Parietal lobe (tissue), 2 donors: ENCODE measurements at places on chromosomes 4 and X. TPM values are rescaled to one million over a fixed set of nuclear protein-coding genes. Genes with fewer than 3 reads are reported as not detected.

RBMXL3 gene
- not detected for total RNA-seq

VAMP7 gene
- 22.8 TPM for total RNA-seq

DOK7 gene
- 0.63 TPM for total RNA-seq

RTL9 gene
- total RNA-seq = 0.63 TPM

TMPRSS11A gene
- total RNA-seq = not detected
